ENCODE measurements at places on chromosomes 5 and 9. TPM values are rescaled to one million over a fixed set of nuclear protein-coding genes. Genes with fewer than 3 reads are reported as not detected.

The C9orf153 gene
- total RNA-seq = 0.28 TPM

The HSPA9 gene
- total RNA-seq = 948 TPM

The SEMA6A gene
- total RNA-seq = 135 TPM

The KIF24 gene
- total RNA-seq = 1.1 TPM

The TRIP13 gene
- 1.6 TPM for total RNA-seq

The TNFSF15 gene
- 0.43 TPM for total RNA-seq

The MARCOL gene
- not detected for total RNA-seq

The EFNA5 gene
- total RNA-seq = 1.7 TPM

The CCL27 gene
- total RNA-seq = not detected

The KCTD16 gene
- 0.67 TPM for total RNA-seq

The CAMK2A gene
- total RNA-seq = 1.3 TPM

The BHMT2 gene
- total RNA-seq = 19.0 TPM

The ADGRD2 gene
- 0.39 TPM for total RNA-seq

The OR1J2 gene
- not detected for total RNA-seq

The DOK3 gene
- total RNA-seq = 24.8 TPM

The PCDHGB1 gene
- 1.9 TPM for total RNA-seq

The FGF10 gene
- total RNA-seq = 0.93 TPM

The FGF1 gene
- total RNA-seq = 2.5 TPM

The HMGCS1 gene
- total RNA-seq = 19.6 TPM

The NR2F1-AS1 gene
- 24.0 TPM for total RNA-seq

The CDKN2A gene
- total RNA-seq = 11.2 TPM

The DMAC1 gene
- total RNA-seq = 60.8 TPM

The FBN2 gene
- 29.0 TPM for total RNA-seq

The G3BP1 gene
- total RNA-seq = 99.8 TPM

The PTPN3 gene
- 3.0 TPM for total RNA-seq

The SHC3 gene
- total RNA-seq = 35.8 TPM

The GFI1B gene
- total RNA-seq = 0.78 TPM

The TNC gene
- total RNA-seq = 12.1 TPM

The LTC4S gene
- 10.2 TPM for total RNA-seq

The MCTP1 gene
- 6.9 TPM for total RNA-seq

The PCDHGA12 gene
- total RNA-seq = 26.9 TPM

The CD72 gene
- total RNA-seq = 3.9 TPM

The TMEFF1 gene
- total RNA-seq = 0.14 TPM

The PCDHB2 gene
- 0.65 TPM for total RNA-seq

The SLC45A2 gene
- not detected for total RNA-seq

The CDH6 gene
- total RNA-seq = 1.1 TPM

The KLHL9 gene
- total RNA-seq = 22.1 TPM

The ARL10 gene
- 8.8 TPM for total RNA-seq

The MYO10 gene
- 11.3 TPM for total RNA-seq

The LRRC14B gene
- not detected for total RNA-seq

The STK32A gene
- 17.6 TPM for total RNA-seq

The EXD3 gene
- 27.6 TPM for total RNA-seq

The GAPT gene
- 0.28 TPM for total RNA-seq

The CDC25C gene
- total RNA-seq = not detected

The ELOVL7 gene
- 4.8 TPM for total RNA-seq

The GSN gene
- total RNA-seq = 278 TPM

The SPATA6L gene
- total RNA-seq = 1.2 TPM

The OTP gene
- total RNA-seq = not detected

The OR1N1 gene
- total RNA-seq = not detected

The FOXD4L6 gene
- total RNA-seq = not detected

The NUTM2G gene
- total RNA-seq = not detected

All from adrenal gland (tissue), 19 donors.